ENCODE measurements at places on chromosomes 12 and 14.
A peak's percentile ranks its signal among the peaks of the same experiment; 100 is the strongest.

DNA sequence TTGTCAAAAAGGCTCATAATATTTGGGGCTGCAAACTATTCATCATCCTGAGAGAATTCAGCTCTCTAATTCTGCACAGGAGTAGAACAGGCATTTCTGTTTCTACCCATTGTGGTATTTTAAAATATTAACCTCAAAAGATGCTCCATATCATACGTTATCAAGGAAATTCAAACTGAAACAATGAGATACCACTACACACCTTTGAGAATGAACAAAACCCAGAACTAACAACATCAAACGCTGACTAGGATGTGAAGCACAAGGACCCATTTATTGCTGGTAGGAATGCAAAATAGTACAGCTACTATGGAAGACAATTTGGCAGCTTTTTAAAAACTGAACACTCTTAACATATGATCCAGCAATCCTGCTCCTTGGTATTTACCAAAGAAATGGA, 171.8 kb downstream of the DUSP6 start:
- DNase-seq = no peak

- DNase-seq = no peak
Measured at GRCh38 chr12:18798535-18799361, 60.8 kb downstream of the CAPZA3 start.

DNA sequence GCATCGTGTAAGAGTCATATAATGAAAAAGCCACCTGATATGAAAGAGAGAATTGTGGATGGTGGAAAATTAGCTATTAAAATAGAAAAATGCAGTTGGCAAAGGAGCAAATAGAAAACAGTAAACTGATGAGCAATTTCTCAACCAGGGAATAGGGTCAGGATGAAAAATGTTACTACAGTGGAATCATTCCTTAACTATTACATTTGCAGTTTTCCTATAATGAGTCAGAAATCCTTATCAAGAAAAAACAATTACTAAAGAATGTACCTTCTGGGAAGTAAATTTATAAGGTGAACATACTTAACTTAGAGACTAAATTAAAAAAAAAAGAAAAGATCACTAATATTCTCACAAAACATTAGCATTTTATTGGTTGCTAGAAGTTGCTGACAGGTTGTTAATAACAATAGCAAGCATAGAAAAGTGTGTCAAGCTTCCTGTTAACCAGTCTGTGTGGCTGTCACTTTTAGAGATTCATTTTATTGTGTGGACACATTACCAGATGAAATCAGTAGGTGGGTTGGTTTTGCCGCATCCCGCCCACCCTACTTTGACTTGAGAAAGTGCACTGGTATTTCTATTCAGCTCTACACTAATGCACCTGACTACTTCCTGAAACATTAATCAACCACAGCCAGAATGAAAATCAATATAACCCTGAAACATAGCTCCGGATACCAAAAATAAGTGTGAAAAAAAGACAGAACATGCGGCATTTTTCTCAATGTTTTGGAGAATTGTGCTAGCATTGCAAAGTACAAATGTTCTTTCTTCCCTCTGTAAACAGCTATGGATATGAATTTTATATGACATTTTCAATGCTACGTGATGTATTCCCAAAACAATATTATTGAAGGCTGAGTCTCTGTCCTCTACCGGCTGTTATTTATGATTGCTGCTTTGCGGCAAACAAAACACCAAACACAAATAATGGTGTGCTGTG, 576.7 kb downstream of the SLC16A7 start:
- no peak for DNase-seq

DNA sequence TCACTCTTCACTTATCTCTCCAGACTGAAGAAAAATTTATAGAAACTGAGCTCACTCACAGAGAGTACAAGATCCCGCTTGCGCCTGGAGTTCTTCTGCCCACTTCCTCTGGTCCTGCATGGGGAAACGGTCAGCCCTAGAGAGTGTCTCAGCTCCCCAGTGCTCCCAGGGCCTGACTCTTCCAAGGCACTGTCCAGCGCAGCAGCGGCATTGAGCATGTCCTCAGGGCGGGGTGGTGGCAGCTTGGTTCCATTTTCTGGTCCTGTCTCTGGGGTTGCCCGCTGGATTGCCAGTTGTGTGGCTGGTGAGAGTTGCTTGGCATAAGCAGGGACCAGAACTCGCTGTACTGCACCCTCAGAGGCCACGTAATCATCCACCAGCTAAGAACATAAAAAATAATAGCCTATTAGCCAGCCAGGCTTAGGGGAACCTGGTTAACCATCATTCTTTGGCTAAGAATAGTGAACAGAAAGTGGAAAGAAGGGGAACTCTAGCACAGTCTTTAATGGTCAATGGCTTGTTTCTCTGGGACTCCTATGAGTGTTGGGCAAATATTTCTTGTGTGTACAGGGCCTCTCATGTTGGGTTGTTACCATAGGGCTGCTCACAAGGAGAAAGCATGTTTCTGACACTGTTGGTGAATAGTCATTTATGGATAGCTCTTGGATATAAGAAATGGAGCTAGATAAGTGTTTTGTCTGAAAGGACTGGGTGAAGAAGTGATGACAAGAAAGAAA, 13.7 kb upstream of the AJUBA start:
- no peak for DNase-seq

- DNase-seq = peak; percentile 20
Measured at GRCh38 chr14:89240414-89240813, 176.6 kb downstream of the FOXN3 start.

DNA sequence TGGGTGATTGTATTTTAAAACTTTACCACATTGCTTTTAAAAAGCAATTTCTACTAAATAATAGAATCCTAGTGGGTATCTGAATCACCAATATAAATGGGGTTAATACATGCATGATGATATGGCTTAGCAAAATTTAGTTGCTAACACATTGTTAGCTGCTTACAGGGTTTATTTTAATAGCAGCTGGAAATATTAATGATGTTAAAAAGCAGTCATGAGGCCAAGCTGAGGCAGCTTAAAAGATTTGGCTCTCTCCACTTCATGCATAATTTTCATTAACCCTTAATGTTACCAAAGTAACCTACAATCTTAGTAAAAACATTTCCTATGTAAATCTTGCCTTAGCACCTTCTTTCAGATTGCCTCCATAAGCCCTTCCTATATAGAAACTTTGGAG, 49.2 kb upstream of the CNOT2 start:
- DNase-seq = no peak

- DNase-seq = no peak
Measured at GRCh38 chr12:124664395-124665111, 97.1 kb upstream of the NCOR2 start.

- DNase-seq = no peak
Measured at GRCh38 chr12:126819554-126819953, 1447.4 kb upstream of the TMEM132C start.

DNA sequence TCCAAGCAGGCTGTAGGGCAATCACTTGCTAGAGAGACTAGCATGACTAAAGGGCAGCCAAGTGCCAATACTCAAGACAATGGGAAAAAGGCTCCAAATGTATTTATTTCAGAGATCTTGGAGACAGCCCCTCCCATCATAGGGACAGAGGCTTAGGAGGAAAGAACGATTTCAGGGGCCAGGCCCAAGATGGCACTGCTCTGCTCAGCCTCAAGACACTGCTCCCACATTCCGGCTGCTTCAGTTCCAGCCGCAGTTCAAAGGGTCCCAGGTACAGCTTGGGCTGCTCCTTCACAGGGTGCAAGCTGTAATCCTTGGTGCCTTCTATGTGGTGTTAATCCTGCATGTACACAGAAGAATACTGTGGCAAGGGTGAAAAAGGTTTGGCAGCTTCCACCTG, 19.4 kb upstream of the OR4K5 start:
- no peak for DNase-seq

DNA sequence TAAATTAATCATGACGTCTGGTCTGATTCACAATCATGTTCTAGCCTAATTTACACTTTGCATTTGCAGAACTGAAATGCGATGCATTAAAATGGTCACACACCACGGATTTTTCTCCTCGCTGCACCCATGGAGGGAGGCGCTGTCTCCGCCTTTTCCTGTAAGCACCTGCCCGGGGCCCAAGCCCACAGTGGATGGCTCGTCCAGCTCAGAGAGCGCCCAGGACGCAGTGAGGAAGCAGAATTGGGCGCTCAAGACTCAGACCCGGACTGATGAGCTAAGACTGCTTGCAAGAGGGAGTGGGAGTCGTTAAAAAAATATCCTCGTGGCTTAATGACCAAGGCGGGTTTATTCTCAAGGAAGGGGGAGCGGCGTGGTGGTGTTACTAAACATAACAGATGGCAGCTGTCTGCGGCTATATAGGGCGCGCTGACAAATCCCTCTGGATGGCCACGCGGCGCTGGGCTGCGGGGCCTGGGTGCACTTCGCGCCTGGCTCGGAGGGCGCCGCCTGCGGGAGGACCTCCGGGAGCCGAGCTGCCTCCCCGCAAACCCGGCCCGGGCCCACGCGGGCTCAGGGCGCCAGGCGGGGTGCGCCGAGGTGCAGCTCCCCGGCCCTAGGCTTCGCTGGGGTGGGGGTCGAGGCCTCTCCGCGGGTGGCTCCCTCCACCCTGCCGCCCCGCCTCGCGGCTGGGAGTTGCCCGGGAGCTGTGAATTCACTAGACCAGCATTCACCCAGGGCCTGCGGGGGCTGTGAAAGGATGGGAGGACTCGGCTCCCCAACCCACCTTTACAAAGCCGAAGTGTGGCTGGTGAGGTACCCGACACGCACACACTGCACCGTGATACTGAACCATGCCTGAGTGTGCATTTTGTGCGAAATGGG, 78.7 kb downstream of the PPM1A start:
- DNase-seq = no peak
